ENCODE measurements at places on chromosomes 5 and 9. TPM values are rescaled to one million over a fixed set of nuclear protein-coding genes. Genes with fewer than 3 reads are reported as not detected.

DNA sequence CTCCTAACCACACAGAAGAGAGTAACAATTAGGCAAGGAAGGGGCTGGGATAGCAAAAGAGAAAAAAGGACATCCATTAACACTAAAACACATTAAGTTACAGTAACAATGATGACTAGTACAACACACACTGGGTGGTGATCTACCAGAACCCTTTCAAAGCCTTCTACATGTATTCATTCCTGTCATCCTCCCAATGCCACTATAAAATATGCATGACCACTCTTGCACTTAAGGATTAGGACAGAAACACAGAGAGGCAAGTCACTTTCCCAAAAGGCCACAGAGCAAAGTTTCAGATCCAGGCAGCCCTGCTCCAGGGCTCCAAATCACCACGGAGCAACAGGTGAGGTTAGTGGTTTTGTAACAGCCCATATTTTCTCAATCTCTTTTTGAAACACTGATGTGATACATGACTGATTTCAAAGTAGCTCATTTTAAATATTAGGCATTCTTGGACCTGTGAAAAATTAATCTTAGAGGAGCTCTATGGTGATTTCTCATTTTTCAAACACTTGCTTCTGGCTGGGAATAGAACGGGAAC is 86.7 kb downstream of the AUH start:
- DNase-seq: no peak

The ROPN1L gene
- 1.1 TPM for total RNA-seq

GRCh38 chr9:93138171-93138764 is 4.2 kb upstream of the NINJ1 start:
- no peak for DNase-seq

DNA sequence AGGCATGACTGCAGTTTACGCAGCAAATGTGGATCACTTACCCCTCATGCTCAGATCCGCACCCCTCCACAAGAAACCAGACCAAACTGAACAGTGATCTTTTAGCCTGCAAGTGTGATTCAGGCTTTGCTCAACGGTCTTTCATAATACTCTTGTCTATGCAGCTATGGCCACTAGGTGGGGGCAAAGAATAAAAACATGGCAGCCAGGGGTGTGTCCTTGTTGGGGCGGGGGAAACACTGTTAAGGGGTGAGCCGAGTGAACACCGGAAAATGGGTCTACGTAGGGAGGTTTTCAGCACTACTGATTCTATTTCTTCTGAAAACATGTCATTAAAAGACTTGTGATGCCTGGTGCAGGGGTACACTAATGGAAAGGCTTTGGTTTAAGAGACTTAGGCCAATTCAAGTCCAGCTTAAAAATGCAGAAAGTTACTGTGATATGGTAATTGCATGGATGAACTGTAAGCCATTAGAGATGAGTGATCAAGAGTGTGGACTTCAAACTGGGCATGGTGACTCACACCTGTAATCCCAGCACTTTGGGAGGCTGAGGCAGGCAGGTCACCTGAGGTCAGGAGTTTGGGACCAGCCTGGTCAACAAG is 49.9 kb upstream of the GPR151 start:
- peak; percentile 73 for DNase-seq

The TTC39B gene
- total RNA-seq: 9.2 TPM

- no peak for DNase-seq
Measured at GRCh38 chr5:74328221-74328630, 312.3 kb downstream of the ENC1 start.

The SPATA31E1 gene
- total RNA-seq: not detected

DNA sequence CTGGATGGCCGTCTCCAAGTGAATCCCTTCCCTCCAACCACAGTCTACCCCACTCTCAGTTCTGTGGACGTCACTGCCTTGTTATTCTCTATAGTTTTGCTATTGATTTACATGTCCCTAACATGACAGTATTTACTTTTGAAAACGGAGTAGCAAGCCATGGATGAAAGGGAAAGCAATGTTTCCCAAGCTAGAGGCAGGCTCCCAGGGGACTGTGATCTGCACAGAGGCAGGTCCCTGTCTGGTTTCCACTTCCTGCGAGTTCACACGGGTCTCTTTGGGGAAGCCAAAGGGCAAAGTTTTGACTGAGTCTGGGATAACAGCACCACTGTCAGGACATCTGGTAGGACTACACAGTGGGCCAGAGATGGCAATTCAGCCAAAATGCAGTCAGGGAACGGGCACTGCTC is 12.7 kb downstream of the C9orf153 start:
- DNase-seq: peak; percentile 42

DNA sequence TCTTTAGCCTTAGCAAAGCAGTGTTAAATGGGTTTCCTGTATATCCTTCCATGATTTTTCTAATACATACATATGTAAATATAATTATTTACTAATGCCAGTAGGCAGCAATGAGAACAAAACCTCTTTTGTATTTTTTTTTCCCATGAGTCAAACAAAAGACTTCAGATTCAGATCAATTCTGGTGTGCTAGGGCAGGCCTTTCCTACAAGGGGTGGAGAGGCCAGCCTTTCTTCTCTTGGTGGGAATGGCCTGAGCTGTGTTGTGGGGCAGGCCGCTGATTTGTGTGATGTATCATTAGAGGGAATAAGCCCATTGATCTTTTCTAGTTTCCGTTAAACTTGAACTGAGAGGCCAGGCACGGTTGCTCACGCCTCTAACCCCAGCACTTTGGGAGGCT is 115.5 kb upstream of the DMRT1 start:
- no peak for DNase-seq

- DNase-seq: peak; percentile 30
Measured at GRCh38 chr5:105207066-105207465, 1644.5 kb upstream of the NUDT12 start.

DNA sequence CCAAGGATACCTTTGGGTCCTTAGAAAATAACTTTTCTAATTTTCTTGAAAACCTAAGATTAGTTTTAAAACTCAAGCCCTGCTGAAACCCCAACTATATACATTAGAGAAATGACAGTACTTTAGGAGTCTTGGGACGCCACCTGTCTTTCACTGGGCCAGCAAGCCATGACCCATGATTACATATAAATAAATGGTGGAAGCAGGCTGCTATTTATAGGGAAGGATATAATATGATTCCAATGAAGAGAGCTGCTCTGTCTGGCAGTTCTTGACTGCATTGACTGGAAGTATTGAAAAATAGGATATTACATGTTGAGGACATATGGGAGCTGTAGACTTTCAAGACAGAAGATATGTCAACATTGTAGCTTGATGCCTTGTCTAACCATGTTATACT is 7.3 kb downstream of the JMY start:
- no peak for DNase-seq

GRCh38 chr9:134420974-134421432 is 94.7 kb downstream of the RXRA start:
- DNase-seq: no peak

The PRR7 gene
- total RNA-seq: 55.4 TPM

DNA sequence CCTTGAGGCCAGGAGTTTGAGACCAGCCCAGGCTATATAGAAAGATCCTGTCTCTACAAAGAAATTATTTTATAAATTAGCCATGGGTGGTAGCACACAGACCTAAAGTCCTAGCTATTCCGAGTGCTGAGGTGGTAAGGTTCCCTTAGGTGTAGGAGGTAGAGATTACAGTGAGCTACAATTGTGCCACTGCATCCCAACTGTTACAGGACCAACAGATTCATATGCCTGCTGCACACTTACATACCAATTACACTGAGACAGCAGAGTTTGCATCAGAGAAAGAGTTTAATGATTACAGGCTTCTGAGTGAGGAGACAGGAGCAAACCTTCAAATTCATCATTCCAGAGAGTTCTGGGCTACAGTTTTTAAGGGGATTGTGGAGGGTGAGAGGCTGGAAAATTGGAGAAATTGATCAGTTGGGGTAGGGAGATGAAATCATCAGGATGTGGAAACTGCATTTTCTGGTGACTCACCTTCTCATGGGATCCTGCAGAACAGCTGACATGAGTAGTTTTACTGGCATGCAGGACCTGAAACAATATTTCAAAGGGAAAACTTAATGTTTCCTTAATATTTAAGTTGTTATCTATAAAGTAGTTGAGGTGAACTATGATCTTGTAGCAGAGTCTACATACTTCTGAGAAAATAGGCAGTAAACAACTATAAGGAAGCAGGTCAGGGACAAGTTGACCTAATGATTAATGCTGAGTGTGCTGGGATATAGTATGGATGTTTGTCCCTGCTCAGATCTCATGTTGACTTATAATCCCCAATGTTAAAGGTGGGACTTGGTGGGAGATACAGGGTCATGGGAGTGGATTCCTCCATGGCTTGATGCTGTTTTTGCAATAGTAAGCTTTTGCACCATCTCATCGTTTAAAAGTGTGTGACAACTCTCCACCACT is 54.7 kb downstream of the ANXA2R start:
- peak; percentile 93 for DNase-seq

DNA sequence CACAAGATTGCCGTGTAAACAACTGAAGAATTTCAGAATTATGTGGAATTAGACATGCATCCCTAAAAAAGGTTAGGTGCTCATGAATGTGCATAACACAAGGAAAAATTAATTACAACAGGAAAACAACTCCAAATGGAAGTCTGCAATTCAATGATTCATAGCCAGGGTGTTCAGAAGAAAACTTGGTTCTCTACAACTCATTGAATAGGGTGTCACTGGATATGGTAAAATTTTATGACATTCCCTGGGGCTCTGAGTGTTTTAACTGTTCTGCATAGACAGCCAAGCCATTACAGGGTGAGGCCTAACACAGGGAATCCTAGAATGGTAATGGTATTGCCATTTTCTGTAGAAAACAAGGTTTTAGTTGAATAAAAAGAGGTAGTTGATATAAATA is 24.4 kb upstream of the ZSWIM6 start:
- DNase-seq: no peak

The FAM170A gene
- 0.32 TPM for total RNA-seq

GRCh38 chr9:128006332-128006996 is 25.7 kb upstream of the EEIG1 start:
- no peak for DNase-seq

GRCh38 chr9:35490155-35490909 is 421 bp downstream of the RUSC2 start:
- DNase-seq: no peak

DNA sequence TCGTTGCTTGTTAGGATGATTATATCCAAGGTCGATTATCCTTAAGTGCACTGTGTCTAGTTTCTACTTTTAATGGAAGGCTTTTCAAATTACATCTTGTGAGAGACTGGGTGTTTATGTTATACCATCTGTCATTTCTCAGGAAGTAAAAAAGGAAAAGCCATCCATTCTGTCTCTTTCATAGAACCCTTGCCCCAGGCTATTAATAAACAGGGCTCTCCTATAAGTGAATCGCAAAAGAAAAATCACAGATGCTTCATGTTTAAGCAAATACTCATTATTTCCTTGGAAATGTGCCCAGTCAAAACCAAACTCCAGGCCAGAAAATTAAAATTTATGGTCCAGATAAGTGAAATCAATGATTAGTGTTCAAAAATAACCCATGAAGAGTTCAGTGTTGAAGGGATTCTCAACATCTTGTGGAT is 58.1 kb downstream of the STARD4 start:
- no peak for DNase-seq

DNA sequence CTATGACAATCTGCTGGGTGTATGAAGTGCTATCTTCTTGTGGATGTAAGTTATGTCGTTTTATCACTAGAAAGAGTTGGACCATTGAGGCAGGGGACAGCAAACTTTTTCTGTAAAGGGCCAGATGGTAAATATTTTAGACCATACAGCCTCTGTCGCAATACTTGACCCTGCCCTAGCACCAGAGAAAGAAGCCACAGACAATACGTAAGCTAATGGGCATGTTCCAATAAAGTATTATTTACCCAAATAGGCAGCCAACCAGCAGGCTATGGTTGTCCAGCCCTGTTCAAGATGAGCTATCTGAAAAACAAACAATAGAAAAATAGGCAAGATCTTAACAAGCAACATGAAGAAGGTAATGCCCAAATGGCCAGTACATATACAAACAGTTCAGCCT is 36.4 kb downstream of the MTX3 start:
- DNase-seq: no peak

DNA sequence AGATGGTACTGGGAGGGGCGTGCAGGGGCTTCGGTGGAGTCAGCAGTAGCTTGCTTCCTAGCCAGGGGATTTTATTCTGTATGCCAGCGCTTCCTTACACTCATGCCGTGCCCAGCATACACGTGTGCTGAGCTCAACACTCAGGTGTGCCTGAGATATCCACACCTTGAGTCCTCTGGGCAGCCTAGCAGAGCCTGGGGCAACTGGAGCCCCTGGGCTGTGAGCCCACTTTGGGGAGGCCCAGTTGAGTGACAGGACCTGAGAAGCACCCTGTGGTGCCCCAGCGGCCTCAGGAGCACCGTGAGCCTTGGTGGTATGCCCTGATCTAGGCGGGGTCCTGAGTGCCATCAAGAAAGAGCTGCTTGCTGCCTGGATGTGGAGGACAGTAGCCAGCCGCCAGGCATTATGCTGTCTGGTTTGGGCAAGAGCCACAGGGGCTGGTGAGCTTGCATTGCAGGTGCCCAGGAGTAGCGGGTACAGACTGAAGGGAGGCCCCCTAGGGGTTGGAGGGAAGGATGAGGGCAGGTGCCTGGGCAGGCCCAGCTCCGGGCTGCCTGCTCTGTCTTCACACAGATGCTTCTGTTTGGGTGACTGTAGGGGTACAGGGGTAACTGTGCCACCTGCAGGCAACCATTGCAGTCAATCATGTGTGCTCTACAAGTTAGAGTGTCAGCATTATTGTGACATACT is 42.9 kb downstream of the BNIP1 start:
- DNase-seq: no peak

- DNase-seq: peak; percentile 18
Measured at GRCh38 chr5:125835293-125836172, 587.7 kb upstream of the GRAMD2B start.

The F2R gene
- total RNA-seq: 22.5 TPM

DNA sequence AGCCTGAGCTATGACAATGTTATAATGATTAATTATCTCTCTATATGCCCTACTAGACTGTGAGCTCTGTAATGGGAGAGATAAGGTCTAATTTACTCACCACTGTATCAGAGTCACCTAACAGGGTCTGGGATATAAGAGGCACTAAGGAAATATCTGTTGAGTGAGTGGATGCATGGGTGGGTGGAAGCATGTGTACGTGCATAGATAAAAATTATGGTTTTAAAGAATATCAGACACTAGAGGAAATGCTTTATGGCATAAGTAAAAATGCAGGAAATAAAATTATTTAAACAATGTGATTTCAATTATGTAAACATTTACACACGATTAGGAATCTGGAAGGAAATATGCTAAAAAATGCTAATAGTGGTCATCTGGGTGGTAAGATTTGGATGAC is 137.8 kb downstream of the SPOCK1 start:
- no peak for DNase-seq

DNA sequence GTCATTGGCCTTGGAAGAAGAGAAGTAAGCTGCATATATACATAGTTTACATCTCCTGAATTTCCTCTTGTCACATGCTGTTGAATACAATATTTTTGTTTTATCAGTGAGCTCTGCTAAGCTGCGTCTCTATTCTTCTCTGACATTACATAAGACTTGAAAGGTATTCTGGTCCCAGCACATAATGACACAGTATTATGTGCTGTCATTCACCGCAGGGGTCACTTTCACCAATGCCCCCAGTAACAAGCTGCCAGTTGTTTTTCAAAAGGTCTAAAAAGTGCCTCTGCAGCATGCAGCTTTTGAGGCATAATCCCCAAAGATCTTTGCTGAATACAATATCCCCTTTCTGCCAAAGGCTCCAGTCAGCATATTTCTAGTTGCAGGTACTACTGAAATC is 349.0 kb upstream of the FAM174A start:
- DNase-seq: no peak

The PCDHA4 gene
- total RNA-seq: 0.40 TPM

- no peak for DNase-seq
Measured at GRCh38 chr5:115840873-115841272, 492 bp downstream of the ATG12 start.

Data from LHCN-M2 (cell line).